A673 (cell line): ENCODE measurements at places on chromosomes 3 and 15.
A peak's percentile ranks its signal among the peaks of the same experiment; 100 is the strongest.

DNA sequence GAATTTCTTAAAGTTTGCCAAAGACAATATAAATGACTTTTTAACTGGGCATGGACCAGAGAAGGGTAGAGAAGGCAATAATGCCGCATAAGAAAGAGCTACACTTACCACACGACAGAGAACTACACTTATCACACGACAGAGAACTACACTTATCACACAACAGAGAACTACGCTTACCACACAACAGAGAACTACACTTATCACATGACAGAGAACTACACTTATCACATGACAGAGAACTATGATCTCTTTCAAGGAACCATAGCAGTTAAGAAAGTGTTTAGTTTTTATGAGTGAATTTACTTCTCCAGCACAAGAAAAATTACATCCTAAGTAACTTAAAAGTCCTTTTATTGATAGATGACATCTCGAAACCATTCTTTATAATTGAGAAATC is 32.0 kb downstream of the DCUN1D1 start:
- H3K27me3 ChIP-seq, result no peaks in the 10 kb centered on the region
- H3K36me3 ChIP-seq, result peaks cover 16% of the 10 kb centered on the region

DNA sequence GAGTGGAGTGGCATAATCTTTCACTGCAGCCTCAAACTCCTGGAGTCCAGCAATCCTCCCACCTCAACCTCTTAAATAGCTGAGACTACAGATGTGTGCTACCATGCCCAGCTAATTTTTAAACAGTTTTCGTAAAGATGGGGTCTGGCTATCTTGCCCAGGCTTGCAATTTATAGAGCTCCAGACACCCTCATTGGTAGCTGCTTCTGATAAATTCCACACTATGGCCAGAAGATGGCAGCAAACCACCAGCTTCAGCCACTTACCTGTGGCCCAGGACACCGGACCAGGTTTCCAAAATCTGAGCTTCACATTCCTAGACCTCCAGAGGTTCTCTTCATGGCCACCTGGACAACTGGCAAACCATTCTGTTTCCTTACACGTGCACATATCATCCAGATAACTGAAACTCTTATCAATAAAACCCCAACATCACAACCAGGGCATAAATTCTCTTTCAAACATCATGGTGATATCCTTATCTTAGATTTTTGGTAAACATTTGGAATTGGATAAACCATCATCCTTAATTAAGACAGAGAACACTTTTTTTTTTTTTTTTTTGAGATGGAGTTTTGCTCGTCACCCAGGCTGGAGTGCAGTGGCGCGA is 28.9 kb downstream of the FBXW12 start:
- no peaks in the 10 kb centered on the region for H3K27me3 ChIP-seq
- DNase-seq, result peak; percentile 44
- H3K36me3 ChIP-seq, result no peaks in the 10 kb centered on the region
- no peak overlapping the region for H3K27ac ChIP-seq
- no peak overlapping the region for H3K4me3 ChIP-seq
- H3K4me1 ChIP-seq, result no peaks in the 10 kb centered on the region

GRCh38 chr3:192772240-192772894 is 45.0 kb upstream of the FGF12 start:
- no peaks in the 10 kb centered on the region for H3K4me1 ChIP-seq
- H3K27ac ChIP-seq, result no peak overlapping the region
- H3K4me3 ChIP-seq, result no peak overlapping the region
- DNase-seq, result peak; percentile 66
- H3K36me3 ChIP-seq, result no peaks in the 10 kb centered on the region
- peaks cover 9% of the 10 kb centered on the region for H3K27me3 ChIP-seq

DNA sequence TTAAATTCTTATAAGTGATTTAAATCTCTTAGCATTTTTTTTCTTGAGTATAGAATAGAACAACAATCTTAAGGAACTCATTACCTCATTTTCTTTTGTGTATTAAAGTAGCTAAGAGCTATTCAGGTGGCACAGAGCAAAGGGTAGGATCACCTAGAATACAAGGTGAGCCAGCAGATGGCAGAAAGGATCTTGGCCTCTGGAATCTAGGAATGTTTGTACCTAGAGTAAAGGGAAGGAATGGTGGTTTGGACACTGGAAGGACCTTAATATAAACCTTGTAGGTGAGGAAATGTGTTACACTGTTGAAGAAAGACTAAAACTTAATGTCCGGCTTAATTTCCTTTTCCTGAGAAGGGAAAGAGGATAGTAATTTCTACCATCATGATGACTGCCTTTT is 89.0 kb downstream of the GHSR start:
- no peaks in the 10 kb centered on the region for H3K27me3 ChIP-seq
- no peak overlapping the region for H3K27ac ChIP-seq
- H3K4me3 ChIP-seq, result no peak overlapping the region
- no peaks in the 10 kb centered on the region for H3K36me3 ChIP-seq
- H3K4me1 ChIP-seq, result no peaks in the 10 kb centered on the region

GRCh38 chr15:99123713-99124451 is 19.0 kb downstream of the SYNM start:
- DNase-seq, result peak; percentile 93
- H3K27ac ChIP-seq, result peak overlapping the region; percentile 75
- H3K27me3 ChIP-seq, result no peaks in the 10 kb centered on the region
- peak overlapping the region; percentile 10 for H3K4me3 ChIP-seq
- peaks cover 18% of the 10 kb centered on the region for H3K4me1 ChIP-seq
- no peaks in the 10 kb centered on the region for H3K36me3 ChIP-seq

GRCh38 chr3:108137460-108137814 is 46.6 kb upstream of the CD47 start:
- DNase-seq, result no peak
- H3K4me1 ChIP-seq, result peaks cover 8% of the 10 kb centered on the region
- H3K27ac ChIP-seq, result no peak overlapping the region
- H3K36me3 ChIP-seq, result no peaks in the 10 kb centered on the region

GRCh38 chr15:47794252-47794914 is 77.1 kb downstream of the SEMA6D start:
- no peak overlapping the region for H3K27ac ChIP-seq
- H3K4me3 ChIP-seq, result no peak overlapping the region
- no peaks in the 10 kb centered on the region for H3K36me3 ChIP-seq
- no peaks in the 10 kb centered on the region for H3K27me3 ChIP-seq
- no peaks in the 10 kb centered on the region for H3K4me1 ChIP-seq
- no peak for DNase-seq

- H3K27me3 ChIP-seq, result no peaks in the 10 kb centered on the region
- no peak overlapping the region for H3K27ac ChIP-seq
- no peaks in the 10 kb centered on the region for H3K36me3 ChIP-seq
- H3K4me3 ChIP-seq, result no peak overlapping the region
- DNase-seq, result no peak
- H3K4me1 ChIP-seq, result peaks cover 22% of the 10 kb centered on the region
These were observed 167.2 kb upstream of the TSC22D2 start for GRCh38 chr3:150240891-150241290.

DNA sequence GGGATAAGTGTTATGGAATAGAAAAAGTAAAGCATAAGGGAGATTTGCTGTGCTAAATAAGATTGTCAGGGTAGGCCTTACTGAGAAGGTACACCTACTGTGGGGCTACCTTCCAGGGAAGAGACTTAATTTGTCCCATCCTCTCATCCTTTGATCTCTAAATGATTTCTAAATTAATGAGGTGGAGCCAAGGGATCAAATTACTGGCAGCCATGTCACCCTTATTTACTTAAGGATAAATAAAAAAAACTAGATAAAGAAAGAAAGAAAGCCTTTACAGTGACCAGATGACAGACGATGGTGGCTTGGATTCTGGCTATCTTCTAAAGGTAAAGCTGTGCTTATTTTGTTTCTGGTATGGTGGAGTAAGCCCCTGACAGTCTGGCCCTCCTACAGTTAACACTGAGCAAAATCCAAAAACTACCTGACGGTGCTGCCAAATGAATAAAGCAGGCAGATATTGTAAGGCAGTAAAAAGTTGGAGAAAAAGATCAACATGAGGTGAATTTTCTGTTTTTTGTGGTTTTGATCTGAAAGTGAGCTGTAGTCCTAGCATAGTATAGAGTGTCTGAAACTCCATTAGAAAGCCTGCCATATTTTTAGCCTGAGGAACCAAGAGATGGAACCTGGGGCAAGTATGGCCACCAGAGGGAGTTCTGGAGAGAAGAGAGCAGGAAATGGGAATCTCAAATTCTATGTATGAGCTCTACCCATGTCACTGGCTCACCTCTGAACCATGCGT is 285.1 kb upstream of the MANF start:
- H3K4me1 ChIP-seq, result no peaks in the 10 kb centered on the region
- DNase-seq, result peak; percentile 51
- no peaks in the 10 kb centered on the region for H3K36me3 ChIP-seq
- no peak overlapping the region for H3K4me3 ChIP-seq
- H3K27me3 ChIP-seq, result no peaks in the 10 kb centered on the region

GRCh38 chr15:47358876-47359275 is 358.4 kb upstream of the SEMA6D start:
- H3K36me3 ChIP-seq, result no peaks in the 10 kb centered on the region
- no peak overlapping the region for H3K27ac ChIP-seq
- DNase-seq, result no peak
- no peak overlapping the region for H3K4me3 ChIP-seq
- H3K4me1 ChIP-seq, result peaks cover 12% of the 10 kb centered on the region
